ENCODE measurements at places on chromosomes 4 and X.

GRCh38 chrX:149145845-149146285 is 359.2 kb downstream of the IDS start:
- DNase-seq = peak; percentile 31

- no peak for DNase-seq
Measured at GRCh38 chrX:154443479-154443910, 446 bp upstream of the FAM50A start.

DNA sequence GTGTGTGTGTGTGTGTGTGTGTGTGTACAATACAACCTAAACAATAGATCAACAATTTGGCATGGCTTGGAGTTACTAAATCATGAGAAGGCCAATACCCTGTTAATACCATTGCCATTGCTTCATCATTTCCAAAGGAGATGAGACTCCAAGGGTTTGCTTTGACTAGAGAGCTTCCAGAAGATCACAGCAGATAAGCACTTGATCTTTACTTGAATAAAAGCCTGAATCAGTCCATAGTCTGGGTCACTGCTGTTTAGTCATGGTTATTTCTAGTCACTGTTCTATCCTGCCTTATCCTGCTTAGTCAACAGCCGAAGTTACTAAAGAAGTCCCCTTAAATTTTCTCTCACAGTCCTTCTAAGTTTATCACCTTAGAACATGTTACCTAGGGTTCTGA is 58.2 kb downstream of the RAB40AL start:
- no peak for DNase-seq

DNA sequence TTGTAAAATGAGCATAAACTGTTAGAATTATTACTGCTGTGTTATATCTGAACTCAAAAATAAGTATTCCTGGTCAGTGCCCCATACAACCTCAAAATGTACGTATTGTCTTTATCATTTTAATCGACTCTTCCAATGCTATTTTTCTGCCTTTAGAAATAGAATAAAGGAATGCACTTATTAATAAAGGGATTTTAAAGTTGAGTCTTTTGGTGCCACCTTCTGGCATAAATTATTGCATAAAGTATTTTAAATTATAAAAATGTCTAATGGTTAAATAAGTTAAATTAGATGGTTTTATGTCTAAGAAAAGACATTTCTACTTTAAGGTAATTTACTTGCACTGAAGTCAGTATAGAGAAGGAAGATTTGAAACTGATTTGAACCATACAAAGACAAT is 424.0 kb upstream of the NDST4 start:
- peak; percentile 15 for DNase-seq

DNA sequence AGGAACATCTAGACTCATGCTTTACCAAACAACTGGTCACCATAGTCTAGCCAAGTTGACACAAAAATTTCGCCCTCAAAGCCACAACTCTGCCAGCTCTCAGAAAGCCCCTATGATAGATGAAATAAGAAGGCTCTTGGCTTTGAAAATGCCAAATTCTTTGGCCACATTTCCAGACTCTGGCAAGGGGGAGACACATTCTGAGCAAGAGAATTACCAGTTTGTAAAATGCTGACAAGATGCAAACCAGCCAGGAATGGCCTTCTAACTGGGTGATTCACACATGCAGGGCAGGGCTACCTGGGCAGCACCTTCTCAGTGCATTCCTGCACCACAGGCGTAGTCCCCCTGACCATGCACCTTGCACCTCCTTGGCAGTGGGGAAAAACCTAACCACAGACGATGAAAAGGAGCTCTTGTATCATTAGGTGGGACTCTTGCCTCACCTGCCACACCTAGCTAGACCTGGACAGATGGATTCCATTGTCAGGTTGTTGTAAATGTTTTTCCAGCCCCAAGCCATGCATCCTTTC is 77.4 kb upstream of the CPEB2 start:
- DNase-seq = no peak

DNA sequence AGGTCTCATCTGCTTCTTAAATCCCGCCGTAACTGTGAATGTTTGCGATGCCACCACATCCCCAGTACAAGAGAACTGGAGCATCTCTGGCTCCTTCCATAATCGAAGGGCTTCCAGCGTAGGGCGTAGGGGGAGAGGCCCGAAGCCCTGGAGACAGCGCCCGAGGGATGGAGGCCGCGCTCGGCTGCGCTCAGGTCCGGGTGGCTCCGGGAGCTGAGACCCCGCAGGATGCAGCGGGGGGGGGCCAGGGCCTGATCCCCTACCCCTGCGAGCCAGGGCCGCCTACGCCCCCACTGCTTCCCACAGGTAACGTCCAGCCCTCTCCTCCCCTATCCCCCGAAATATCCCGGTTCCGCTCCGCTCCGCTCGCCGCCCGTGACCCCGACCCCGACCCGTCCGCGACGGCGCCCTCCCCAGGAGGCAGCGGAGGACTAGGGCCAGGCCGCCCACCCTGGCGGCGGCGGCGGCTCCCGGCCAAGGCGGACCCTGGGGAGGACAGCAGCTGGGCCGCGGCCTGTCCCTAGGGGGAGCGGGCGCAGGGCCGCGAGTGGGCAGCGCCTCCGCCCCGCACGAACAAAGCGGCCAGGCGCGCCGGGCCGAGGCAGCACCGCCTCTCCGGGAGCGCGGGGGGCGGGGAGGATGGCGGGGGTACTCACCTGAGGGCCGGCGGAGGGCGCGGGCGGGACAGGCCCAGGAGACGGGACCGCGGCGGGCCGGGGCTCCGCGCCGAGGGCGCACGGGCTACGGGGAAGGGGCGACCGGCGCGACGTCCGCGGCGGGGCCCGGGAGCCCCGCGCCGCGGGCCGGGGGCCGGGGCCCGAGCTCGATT is 723 bp downstream of the WDFY3 start:
- DNase-seq = peak; percentile 32

GRCh38 chr4:146401274-146401673 is 120.5 kb downstream of the SLC10A7 start:
- peak; percentile 74 for DNase-seq

DNA sequence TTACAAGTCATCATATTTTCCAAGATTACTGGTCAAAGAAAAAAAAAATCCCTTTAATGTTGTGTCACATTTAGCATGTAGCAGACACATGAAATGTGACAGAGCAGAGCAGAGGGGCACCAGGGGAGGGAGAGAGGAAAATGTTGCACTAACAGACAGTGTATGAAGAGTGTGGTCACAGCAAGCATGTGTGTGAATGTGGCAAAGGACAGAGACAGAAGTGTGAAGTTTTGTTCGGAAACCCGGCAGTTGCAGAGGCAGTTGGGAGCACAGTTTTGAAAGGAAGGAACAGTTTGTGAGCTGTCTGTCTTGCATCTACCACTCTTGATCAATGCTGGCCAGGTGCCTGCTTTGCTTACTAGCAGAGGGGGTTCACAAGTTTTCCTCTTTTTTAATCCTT is 83.9 kb upstream of the MAP3K15 start:
- no peak for DNase-seq

DNA sequence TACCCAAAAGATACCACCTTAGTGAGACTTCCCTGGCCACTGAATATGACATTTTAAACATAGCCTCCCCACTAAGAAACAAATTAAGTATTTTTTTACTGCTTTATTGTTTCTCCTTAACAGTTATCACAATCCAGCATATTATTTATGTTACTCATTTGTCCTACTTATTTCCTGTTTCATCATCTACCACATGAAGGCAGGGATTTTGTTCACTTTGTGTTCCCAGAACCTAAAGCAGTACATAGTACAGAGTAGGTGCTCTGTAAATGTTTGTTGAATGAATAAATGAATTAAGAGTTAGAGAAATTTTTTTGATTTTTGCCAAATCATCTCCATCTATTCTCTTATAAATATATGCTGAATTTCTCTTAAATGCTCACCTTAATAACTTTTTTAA is 318.4 kb upstream of the GIMD1 start:
- peak; percentile 10 for DNase-seq

GRCh38 chr4:7398104-7398423 is 36.7 kb downstream of the PSAPL1 start:
- DNase-seq = peak; percentile 18

GRCh38 chrX:133265331-133265730 is 47.2 kb upstream of the TFDP3 start:
- no peak for DNase-seq

- peak; percentile 39 for DNase-seq
Measured at GRCh38 chrX:77788050-77788449, 2.0 kb upstream of the ATRX start.

DNA sequence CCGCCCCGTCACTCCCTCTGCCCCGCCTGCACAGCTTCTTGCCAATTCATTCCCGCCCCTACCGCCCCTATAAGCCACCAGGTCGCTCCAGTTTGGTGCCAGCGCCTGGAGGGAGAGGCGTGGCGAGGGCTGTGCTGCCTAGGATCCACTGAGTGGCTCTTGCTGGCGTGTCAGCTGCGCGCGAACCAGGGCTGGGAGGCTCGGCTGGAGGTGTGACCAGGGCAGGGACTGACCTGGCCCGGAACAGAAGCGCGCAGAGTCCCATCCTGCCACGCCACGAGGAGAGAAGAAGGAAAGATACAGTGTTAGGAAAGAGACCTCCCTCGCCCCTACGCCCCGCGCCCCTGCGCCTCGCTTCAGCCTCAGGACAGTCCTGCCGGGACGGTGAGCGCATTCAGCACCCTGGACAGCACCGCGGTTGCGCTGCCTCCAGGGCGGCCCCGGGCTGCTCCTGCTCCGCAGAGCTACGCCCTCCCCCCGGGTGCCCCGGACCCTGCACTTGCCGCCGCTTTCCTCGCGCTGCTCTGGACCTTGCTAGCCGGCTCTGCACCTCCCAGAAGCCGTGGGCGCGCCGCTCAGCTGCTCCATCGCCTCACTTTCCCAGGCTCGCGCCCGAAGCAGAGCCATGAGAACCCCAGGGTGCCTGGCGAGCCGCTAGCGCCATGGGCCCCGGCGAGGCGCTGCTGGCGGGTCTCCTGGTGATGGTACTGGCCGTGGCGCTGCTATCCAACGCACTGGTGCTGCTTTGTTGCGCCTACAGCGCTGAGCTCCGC is at the start of gene GPR78:
Gene GPR78, plus strand, starts transcription at position 72 of the 773 bp plus-strand sequence. Its CDS starts 591 bp downstream, at position 663.
- peak; percentile 42 for DNase-seq

DNA sequence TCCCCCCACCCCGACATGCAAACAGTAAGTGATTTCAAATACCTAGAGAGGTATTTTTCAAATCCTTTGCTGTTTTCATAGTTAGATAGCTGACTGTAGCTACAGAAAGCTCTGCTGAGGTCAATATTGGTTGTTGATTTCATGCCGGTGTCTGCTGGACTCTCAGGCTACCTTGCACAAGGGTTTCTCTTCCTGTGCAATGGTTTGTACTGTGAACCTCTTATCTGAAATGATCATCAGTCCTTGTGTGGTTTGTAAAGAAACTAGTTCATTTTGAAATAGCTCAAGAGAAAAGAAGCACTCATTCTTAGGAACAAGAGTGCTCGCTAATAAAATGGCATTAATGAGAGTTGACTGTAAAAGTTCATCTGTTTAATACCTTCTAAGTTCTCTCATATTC is 2.1 kb downstream of the MTM1 start:
- no peak for DNase-seq

DNA sequence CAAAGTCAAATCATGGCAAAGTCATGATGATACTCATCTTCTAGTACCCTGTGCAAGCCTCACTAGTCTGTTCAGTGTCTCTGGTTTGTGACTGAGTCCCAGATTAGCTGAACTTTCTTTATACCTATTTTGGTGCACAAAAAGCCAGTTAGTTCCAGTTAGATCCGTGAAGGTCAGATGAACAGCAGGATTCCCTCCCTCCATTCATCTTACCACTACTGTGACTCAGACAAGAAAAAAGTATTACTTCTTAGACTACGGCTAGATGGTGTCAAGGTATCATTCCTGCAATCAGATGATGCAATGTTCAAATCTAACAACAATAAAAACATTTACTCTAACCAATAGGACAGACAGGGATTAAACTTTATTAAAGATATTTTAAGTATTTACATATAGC is 30.4 kb downstream of the ARHGEF6 start:
- DNase-seq = no peak

- DNase-seq = no peak
Measured at GRCh38 chr4:32890398-32890797, 2170.2 kb downstream of the PCDH7 start.

DNA sequence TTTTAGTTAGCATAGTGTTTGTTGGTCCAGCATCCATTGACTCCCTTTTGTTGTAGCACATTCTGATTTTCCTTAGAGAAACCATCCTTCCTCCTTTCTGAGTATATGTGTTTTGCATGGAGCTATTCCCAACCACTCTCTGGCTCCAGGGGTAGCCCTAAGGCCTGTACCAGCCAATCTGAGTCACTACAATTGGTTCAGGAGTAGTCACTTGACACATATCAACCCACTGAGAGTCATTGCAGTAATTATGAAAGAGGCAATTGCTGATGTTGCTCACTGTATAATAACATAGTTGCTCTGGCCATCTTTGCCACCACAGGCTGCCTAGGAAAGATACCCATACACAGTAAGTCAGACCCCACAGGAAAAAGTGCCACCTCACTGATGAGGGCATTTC is 71.2 kb upstream of the GRID2 start:
- DNase-seq = peak; percentile 1

DNA sequence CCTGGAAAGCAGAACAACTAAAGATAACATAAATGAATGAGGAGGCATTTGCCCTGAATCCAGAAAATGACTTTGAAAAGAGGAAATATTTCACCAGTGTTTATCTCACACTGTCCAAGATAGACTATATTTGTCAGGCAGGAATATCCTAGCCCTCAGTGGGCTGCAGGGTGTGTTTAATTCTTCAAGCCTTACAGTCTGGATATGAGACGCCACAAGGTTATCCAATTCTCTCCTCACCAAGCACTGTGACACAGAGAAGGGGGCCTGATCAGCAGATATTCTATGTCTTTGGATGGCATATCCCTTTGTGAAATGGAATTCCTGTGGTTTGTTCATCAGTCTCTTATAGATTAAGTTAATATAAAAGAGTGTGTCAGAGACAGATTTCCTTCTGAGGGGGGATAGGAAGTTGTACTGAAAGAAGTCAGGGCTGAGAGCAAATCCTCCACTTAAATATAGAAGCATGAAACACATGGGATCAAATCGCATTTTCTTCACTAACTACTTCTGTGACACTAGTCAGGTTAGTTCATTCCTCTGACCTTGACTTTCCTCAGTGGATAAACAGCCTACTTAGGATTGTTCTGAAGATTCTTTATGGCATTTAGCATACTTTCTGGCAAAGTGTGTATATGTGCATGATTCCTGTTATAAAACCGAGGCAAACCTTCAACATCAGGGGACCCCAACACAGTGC is 6.8 kb upstream of the G3BP2 start:
- no peak for DNase-seq

GRCh38 chrX:1205681-1206611 is 6.5 kb downstream of the CRLF2 start:
- DNase-seq = peak; percentile 63
